ENCODE measurements at places on chromosomes 2 and 18.

DNA sequence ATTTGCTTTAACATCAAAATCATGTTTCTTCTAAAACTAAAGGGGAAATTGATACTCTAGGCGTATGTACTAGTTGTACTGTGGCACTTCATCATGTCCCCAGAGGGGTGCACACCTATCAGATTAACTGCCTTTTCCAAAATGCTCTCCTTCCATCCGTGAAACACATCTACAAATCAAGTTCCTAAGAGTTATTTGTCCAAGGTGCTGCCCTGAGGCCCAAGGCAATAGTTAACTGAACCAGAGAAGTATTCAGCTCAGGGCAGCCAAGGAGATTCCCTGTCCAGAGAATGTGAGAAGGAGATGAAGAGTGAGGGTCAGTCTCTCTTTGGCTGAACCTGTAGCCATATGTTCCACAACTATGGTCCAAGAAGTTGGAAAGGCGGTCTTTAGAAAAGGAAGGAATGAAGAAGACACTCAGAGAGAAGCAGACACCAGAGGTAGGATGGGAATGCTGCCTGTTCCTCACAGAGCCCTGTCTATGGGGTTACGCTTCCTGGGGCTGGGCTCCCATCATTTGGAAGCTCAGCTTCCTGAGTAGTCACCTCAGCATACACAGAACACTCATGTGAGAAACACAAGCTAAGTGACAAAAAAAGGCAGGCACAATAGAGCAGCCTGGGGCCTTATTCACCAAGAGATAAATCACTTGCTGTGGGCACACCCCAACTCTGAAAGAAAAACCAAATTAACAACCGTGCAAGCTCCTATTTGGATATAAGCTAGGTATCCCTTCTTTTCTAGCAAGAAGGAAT lies 55.6 kb downstream of the ANKRD44 start:
- DNase-seq: no peak

- DNase-seq: no peak
Observed at GRCh38 chr2:28619213-28620196, 123.6 kb downstream of the PLB1 start.

DNA sequence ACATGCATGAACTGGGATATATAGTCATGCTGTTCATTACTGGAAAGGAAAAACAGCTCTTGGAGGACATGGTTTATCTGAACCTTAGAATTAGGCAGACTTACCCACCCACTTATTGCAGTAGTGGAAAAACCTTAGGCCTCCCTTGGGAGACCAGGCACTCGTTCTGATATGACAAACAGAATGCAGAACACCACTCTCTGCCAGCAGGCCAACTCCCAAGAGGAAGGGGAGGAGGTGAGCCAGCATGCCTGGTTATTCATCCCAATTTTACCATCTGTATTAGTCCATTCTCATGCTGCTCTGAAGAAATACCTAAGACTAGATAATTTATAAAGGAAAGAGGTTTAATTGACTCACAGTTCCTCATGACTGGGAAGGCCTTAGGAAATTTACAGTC lies 17.5 kb downstream of the C18orf63 start:
- DNase-seq: no peak

DNA sequence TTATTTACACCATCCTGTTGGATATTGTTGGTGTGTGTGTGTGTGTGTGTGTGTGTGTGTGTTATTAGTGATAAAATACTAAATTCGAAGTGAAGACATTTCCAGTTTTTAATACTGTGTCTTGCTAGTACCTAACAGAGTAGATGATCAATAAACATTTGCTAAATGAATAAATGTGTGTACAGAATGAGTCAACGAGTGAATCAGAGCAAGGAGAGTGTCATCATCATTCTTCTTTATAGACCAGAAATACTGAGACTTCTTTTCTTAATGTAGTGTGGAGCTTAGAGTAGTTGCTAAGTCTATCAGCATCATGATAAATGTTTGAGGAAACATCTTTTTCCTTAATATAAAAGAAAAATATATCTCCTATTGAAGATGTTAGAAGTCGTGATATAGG lies 169.7 kb upstream of the SATB2 start:
- DNase-seq: no peak

GRCh38 chr2:18482666-18483065 lies 77.8 kb downstream of the RDH14 start:
- DNase-seq: no peak

- no peak for DNase-seq
Observed at GRCh38 chr18:13809531-13810255, 14.3 kb upstream of the MC5R start.

DNA sequence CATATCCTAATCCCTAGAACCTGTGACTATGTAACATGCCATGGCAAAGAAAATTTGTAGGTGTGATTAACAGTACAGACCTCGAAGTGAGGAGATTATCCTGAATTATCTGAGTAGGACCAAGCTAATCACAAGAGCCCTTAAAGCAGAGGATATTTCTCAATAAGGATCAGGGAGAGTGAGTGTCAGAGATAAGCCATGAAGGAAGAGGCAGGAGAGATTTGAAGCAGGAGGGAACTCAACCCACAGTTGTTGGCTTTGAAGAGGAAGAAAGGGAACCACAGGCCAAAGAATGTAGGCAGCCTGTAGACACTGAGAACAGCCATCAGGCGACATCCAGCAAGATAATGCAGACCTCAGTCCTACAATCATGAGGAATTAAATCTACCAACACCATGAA lies 229.3 kb downstream of the NBAS start:
- no peak for DNase-seq

- DNase-seq: no peak
Observed at GRCh38 chr2:201452058-201452921, 750 bp downstream of the STRADB start.

- no peak for DNase-seq
Observed at GRCh38 chr2:222391743-222392285, 32.5 kb upstream of the SGPP2 start.

All from mesothelial cell of epicardium (in vitro differentiated cells).